Immature natural killer cell (primary cell): ENCODE measurements at places on chromosomes 4 and X.

DNA sequence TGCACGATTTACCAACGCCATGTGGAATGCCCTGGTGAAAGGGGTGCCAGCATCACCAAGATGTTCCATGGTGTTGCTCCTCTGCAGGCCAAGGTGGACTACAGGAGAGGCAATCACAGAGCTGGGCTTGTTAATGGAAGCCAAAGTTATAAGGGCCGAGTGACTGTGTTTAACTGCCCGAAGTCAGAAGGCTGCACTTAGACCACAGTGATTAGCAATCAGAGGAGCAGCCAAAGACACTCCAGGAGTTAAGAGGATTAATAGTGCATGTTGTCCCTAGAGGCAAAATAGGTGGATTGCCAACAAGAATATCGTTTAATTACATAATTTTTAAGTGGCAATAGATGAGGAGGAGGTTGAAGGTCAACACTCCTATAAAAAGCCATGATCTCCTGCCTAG, 22.8 kb upstream of the SLC25A43 start:
- no peaks in the 10 kb centered on the region for H3K4me1 ChIP-seq
- no peak overlapping the region for H3K4me3 ChIP-seq
- H3K27ac ChIP-seq, result no peak overlapping the region
- H3K27me3 ChIP-seq, result peaks cover 4% of the 10 kb centered on the region

DNA sequence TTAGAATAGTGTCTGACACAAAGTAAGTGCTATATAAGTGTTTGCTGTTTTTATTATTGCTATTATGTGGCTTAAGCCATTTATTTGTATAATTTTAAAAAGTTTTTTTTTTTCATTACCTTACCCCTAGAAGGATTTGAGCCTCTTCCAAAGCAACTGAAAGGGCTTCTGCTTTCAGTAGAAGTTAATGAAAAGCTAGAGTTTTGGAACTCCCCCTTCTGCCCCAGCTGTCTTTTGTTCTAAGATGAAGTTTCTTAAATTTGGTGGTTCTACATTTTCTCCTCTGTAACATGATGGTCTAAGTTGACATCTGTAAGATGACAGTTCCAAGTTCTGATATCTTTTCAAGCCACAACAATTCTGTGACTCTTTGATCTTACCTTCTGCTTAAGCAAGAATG, 30.3 kb downstream of the FHIP1A start:
- no peak for DNase-seq
- H3K4me1 ChIP-seq, result no peaks in the 10 kb centered on the region
- no peak overlapping the region for H3K27ac ChIP-seq
- no peaks in the 10 kb centered on the region for H3K36me3 ChIP-seq

DNA sequence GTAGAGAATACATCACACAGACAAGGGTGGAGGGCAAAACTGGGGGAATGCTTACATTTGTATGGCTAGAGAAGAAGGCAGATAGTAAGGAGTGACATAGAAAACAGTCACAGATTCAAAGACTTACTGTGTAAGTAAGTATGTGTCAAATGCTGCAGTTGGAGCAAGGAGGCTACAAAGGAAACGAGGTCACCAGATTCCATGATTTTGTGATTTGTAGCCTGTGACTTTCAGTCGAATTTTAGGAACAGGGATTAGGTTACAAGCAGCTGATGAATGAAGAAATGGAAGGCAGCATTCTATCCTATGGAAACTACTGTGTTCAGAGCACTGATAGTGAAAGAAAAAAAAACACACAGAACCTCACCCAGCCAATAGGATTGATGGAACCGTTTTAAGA, 407.9 kb downstream of the IL15 start:
- no peak for DNase-seq
- no peak overlapping the region for H3K27ac ChIP-seq
- no peaks in the 10 kb centered on the region for H3K27me3 ChIP-seq
- H3K36me3 ChIP-seq, result no peaks in the 10 kb centered on the region
- H3K4me1 ChIP-seq, result no peaks in the 10 kb centered on the region

DNA sequence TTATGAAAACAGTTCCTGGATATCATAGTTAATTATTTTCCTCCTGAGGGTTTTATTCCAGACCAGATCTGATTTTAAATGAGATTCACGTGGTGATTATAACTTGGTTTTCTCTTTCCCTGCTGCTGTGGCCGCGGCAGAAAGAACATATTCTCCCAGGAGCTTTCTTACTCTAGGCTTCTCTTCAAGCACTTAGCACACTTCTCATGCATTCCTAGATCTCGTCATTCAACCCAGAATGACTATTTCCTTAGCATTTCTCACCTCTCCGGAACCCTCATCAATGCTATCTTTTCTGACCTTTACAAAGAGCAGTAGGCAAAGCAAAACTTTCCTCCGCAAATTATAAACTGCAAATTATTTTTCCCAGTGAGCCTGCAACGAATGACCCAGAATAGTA, 122.9 kb downstream of the GPAT3 start:
- no peak overlapping the region for H3K27ac ChIP-seq
- no peak for DNase-seq
- H3K36me3 ChIP-seq, result no peaks in the 10 kb centered on the region

- H3K4me3 ChIP-seq, result no peak overlapping the region
- no peak overlapping the region for H3K27ac ChIP-seq
- no peaks in the 10 kb centered on the region for H3K36me3 ChIP-seq
- H3K4me1 ChIP-seq, result no peaks in the 10 kb centered on the region
Observed at GRCh38 chr4:120870279-120870673, 52.2 kb downstream of the PRDM5 start.

- peak overlapping the region; percentile 72 for H3K27ac ChIP-seq
- H3K36me3 ChIP-seq, result no peaks in the 10 kb centered on the region
- DNase-seq, result no peak
- peaks cover 51% of the 10 kb centered on the region for H3K4me1 ChIP-seq
- peak overlapping the region; percentile 40 for H3K4me3 ChIP-seq
Observed at GRCh38 chr4:1718095-1718850, 2.9 kb downstream of the TMEM129 start.
